ENCODE measurements at places on chromosomes 13 and 19.

GRCh38 chr19:6138066-6138465 lies 2.6 kb downstream of the ACSBG2 start:
- no peak for DNase-seq

DNA sequence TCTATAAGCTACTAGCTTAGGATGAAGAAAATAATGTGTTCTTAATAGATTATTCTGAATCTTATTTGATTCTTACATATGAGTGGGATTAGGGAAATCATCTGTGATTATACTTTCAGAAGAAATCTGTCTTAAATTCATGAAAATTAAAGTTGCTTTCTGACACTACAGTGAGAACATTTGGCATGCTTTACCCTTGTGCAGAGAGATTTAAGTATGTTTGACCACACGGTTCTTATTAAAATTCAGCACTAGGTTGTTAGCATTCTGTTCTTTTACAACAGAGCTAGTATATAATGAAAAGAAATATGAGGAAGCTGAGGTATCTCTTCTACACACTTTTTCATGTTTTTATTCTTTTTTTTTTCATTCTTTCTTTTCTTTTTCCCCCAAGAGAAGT lies 2723.9 kb downstream of the PCDH9 start:
- DNase-seq: no peak

GRCh38 chr13:31199849-31200636 lies at the start of gene B3GLCT:
Gene B3GLCT, plus strand, starts transcription at chr13:31199975. Its CDS starts 110 bp downstream, at chr13:31200085.
- peak; percentile 82 for DNase-seq

DNA sequence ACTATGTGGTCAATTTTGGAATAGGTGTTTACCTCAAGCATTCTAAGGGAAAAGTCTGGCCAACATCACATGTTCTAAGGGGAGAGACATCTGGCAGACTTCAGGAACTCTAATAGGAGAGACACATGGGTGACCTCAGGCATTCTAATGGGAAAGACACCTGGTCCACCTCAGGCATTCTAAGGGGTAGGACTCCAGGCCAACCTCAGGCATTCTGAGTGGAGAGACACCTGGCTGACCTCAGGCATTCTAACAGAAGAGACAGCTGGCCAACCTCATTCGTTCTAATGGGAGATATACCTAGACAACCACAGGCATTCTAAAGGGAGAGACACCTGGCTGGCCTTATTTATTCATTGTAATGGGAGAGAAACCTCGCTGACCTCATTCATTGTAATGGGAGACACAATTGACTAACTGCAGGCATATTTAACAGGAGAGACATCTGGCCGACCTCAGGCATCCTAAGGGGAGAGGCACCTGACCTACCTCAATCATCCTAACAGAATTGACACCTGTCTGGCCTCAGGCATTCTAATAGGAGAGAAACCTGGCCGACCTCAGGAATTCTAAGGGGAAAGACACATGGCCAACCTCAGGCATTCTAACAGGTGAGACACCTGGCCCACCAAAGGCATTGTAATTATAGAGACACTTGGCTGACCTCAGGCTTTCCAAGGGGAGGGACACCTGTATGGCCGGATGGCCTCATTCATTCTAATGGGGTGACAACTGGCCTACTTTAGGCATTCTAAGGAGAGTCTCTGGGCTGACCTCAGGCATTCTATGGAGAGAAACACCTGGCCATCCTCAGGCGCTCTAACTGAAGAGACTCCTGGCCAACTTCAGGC lies 1346.8 kb downstream of the UQCRFS1 start:
- no peak for DNase-seq

Data from activated naive CD4-positive, alpha-beta T cell treated with Interleukin-2 at 50 U/mL for 16 hours (primary cell).